ENCODE measurements at places on chromosomes 3 and 15.

- no peak for DNase-seq
These were observed 5.5 kb downstream of the TATDN2 start for GRCh38 chr3:10253731-10254130.

DNA sequence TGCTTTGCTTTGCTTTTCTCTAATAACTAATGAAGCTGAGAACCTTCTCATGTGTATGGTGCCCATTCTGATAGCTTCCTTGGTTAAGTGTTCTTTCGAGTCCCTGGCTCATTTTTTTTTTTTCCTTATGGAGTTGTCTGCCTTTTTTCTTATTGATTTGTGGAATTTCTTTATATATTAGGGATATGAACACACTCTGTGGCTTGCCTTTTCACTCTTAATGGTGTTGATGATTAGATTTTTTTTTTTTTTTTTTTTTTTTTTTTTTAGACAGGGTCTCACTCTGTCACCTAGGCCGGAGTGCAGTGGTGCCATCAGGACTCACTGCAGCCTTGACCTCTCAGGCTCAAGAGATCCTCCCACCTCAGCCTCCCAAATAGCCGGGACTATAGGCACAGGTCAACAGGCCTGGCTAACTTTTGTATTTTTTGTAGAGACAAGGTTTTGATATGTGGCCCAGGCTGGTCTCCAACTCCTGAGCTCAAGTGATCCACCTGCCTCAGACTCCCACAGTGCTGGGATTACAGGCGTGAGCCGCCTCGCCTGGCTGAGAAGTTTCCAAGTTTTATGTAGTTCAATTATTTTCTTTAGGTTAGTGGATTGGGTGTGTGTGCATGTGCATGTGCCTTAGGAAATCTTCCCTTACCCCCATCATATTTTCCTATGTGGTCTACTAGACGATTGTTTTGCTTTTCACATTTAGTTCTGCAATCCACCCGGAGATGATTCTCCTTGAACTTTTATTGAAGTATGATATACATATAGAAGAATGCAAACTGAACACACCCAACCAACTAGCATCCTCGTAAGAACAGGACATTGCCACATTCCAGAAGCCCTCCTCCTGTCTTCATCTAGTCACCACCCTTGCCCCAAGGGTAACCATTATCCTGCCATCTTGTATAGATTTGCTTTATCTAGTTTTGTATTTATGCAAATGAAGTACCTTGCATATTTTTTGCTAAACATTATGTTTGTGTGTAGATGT is 1.7 kb upstream of the SNRPA1 start:
- DNase-seq = no peak

DNA sequence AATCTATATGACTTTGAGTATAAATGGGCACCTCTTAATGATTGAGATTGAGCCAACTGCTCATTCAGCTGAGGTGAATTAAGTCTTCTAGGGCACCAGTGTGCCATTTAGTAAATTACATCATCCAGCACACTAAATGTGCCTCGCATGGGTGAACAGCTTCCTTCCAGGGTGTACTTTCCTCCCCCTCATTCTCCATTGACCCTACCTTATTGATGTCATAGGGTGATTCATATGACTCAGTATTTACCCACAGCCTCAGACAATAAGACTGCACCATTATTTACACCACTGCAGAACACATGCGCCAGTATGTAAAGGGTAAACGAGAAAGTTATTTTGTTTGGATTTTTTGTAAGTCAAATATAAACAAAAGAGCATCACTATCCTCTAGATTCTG is 185.2 kb upstream of the ARL6 start:
- DNase-seq = no peak

- no peak for DNase-seq
These were observed 6.2 kb downstream of the ZIC4 start for GRCh38 chr3:147400111-147400510.

GRCh38 chr3:102480139-102480538 is 45.3 kb downstream of the ZPLD1 start:
- no peak for DNase-seq

GRCh38 chr3:56677286-56677685 is 5.8 kb downstream of the TASOR start:
- no peak for DNase-seq

DNA sequence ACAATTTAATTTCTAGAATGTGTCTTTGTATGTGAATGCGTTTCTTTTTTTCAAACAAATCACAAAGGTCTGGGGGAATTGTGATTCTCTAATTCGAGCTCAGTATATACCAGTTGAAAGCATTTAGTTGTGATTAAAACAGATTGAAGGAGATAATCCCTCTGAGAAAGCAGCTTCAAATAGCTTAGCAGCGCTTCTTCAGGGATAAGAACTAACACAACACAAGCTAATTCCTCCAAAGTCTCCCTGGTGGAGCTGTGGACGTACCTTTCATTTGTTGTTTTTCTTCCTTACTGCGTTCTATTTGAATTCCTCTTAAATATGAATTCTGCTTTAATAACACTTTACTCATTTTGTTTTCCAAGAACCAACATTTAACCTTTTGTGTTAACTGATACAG is 286.7 kb downstream of the ROBO2 start:
- no peak for DNase-seq

- DNase-seq = no peak
These were observed 136.9 kb downstream of the LEKR1 start for GRCh38 chr3:156963096-156963495.

DNA sequence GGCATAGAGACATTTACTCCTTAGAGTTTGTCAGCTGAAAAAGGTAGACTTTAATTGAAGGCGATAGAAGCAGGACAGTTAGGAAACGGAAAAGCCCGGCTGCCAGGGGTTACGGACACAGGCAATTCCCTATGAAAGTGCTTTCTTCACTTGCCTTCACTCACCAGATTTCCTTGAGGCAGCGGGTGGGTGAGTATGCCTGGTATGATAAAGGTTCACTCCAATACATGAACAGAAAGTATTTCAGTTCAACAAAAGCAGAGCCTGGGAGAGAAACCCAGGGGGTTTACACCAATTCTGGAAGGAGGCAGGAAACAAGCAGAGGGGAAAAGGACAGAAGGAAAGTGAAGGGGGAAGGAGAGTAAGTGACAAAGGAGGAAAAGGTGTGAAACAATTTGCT is 53.9 kb downstream of the QTRT2 start:
- DNase-seq = no peak

- no peak for DNase-seq
These were observed 39.0 kb downstream of the NSUN3 start for GRCh38 chr3:94101860-94102259.

DNA sequence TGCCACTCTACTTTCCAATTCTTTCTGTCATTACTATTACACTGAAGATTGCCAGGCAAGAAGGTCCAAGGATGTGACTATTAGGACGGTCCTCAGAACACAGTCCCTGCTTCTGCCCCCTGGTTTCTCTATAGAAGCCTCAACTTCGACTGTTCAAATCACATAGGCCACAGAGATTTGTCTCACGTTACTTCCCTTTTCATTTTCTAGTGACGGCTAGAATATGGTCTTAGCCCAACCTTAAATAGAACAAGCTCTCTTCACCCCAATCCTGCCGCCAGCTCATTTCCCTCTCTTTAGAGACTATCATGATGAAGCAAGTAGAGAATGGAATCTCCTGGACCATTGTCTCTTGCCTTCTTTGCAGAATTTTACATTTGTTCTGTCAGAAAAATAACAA is 84.9 kb downstream of the TIGIT start:
- DNase-seq = peak; percentile 21

GRCh38 chr3:124281453-124282316 is 289.8 kb upstream of the ROPN1 start:
- DNase-seq = no peak

- DNase-seq = no peak
These were observed 61.7 kb downstream of the STRIT1 start for GRCh38 chr3:155231792-155232191.

GRCh38 chr3:112293368-112294321 is at the start of gene SLC9C1:
TSS of gene SLC9C1 (minus strand) at chr3:112294216. CDS start at chr3:112286791, 7,425 bp downstream.
- peak; percentile 33 for DNase-seq

Data from germinal center (tissue), 1 donor.